NCI-H2081 treated with DMSO at 0.1 percent for 48 hours (cell line): ENCODE measurements at places on chromosomes 5 and 9.

DNA sequence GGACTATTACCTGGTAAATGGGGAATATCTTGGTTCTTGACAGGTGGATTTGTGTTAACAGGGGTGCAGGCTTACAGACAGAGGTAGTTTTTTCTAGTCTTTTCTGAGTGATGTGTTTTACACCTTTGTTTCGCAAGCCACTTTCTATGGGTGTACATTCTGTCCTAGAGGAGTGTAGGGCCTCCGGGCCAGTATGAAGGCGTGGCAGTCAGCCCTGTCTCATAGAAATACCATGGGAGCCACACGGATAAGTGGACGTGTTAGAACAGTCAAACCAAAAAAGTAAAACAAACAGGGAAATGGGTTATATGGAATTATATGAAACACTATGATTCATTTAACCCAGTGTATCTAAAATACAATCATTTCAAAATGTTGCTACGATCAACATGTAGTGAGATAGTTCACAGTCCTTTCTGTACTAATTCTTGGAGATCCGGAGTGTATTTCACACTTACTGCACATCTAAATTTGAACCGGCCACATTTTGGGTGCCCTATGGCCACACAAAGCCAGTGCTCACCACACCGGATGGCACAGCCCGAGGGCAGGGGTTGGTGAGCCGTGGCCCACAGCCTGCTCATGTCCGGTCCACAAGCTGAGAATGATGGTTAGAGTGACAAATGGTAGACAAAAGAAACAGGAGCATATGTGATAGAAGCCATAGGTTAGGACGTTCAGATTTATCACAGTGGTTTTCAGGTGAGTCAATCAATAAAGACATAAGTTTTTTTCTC is 80.1 kb upstream of the IRX4 start:
- no peak for DNase-seq

GRCh38 chr5:179786861-179787260 is 6.9 kb upstream of the LTC4S start:
- no peak for DNase-seq

GRCh38 chr5:151903243-151903653 is 21.4 kb downstream of the GLRA1 start:
- DNase-seq: no peak

- no peak for DNase-seq
Measured at GRCh38 chr9:136691316-136692184, 4.3 kb upstream of the AGPAT2 start.

DNA sequence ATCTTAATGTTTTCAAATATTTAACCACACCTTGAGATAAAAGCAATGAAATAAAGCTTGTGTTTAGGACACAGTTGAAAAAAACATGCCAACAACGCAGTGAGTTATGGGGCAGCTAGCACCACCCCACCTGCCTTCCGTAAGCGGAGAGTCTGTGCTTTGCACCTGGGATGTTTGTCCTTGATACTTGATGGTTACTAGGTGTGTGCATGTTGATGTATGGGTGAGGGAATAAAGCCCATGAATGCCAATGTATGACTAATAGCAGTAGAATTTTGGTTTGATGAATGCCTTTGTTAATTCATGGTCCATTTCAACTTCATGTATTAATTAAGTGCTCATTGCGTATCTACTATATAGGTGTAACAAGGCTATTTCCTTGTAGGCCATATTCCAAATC is 74.0 kb downstream of the PCSK5 start:
- no peak for DNase-seq
